ENCODE measurements at places on chromosomes 13 and 19.

DNA sequence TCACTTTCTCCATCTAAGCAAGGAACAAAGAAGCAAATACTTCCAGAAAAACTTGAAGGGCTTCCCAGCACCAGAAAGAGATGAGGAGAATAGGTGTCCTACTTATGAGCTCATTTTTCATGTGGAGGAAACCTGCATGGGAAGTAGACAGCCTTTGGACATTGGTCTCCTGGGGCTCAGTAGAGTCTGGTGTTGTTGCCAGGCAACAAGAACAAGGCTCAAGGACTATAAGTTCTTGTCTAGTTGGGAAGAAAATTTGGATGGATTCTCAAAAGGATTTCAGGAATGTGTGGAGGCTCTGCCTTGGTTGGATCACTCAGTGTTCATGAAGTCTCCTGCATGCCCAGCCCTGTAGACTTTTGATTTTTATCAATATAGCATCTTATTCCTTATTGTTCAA is 84.5 kb downstream of the MBNL2 start:
- DNase-seq = no peak

- no peak for DNase-seq
Observed at GRCh38 chr19:4272894-4273293, 6.2 kb upstream of the SHD start.

DNA sequence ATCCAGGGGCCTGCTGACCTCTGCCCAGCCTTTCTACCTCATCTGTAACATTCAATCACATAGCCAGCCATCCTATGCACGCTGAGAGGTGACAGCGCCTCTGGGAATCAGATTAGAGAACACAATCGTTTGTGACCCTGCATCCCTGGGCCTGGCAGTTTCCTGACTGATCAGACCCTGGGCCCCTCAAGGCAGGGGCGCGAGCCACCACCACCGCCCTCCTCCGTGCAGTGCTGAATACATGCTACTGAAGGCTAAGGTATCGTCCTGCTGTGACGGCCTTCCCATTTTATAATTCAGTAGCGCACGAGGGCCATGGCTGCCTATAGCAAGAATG is 1.3 kb downstream of the TMTC4 start:
- DNase-seq = no peak

DNA sequence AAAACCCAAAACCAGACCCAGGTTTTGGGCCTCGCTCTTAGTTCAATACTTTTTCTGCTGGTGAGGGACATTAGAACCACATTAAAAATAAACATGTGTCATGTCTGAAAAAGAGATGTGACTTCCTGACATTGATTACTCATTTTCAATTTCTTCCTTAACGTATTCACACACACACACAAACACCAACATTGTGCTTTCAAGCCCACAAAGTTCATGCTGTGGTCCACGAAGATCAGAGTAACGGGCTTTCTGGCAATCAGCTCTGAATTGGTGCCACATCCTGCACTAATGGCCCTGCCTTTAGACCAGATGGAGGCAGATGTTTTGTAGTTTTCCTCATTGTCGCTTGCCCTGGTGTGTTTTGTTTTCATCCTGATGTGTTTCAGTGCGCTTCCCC is 47.9 kb upstream of the POMP start:
- no peak for DNase-seq

DNA sequence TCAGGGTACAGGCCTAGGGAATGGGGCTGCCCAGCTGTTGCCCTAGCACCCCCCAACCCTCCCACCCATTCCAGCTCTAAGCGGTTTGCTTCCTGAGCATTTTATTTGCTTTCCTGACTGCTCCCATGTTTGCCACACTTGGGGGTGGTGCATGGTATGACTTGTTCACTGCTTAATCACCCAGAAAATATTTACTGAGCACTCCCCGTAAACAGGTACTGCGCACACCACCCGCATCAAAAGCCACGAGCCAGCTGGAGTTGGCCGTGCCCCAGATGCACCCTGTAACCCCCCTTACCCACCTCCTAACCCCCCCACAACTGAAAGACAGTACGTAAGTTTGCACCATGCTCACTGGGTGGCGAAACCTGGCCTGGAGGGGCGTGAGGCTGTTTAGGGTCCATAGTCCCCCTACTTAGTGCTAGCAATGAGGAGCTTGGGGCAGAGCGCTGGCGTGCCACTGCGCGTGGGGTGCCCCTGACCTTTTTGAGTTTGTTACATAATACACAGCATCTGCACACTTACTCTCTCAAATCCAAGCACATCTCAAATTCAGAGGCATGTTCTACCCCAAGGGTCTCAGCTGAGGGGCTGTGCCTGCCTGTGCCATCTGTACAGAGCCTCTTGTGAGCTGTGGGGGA is 29.8 kb downstream of the DPF1 start:
- no peak for DNase-seq

GRCh38 chr13:48504606-48505005 is 28.3 kb downstream of the RCBTB2 start:
- no peak for DNase-seq

GRCh38 chr19:47631681-47632446 is 22.9 kb downstream of the BICRA start:
- no peak for DNase-seq

- no peak for DNase-seq
Observed at GRCh38 chr13:64000321-64000720, 2584.7 kb upstream of the PCDH20 start.

GRCh38 chr13:73366241-73366640 is 307.4 kb downstream of the KLF5 start:
- DNase-seq = no peak

DNA sequence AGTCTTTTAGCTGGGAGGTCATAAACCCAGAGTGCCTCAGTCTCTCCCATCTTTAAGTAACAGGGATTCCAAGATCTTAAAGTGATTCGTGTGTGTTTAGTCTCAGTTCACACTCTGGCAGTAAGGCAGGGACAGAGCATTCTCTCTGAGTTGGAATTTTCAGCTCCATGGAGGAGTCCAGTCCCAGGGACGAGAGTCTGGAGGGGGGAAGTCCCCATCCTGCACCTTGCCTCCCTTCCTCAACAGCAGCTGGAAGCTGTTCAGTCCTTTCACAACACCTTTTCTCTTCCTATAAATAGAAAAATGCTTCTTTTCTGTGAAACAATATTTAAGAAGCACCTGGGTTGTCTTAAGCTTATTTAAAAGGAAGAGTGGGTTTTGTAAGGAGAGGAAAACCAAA is 82.0 kb downstream of the KLF5 start:
- no peak for DNase-seq

- no peak for DNase-seq
Observed at GRCh38 chr19:768424-768823, 17.5 kb downstream of the MISP start.

GRCh38 chr13:73235385-73235784 is 176.6 kb downstream of the KLF5 start:
- DNase-seq = no peak

- no peak for DNase-seq
Observed at GRCh38 chr13:68976287-68976686, 1131.3 kb upstream of the ATXN8OS start.

DNA sequence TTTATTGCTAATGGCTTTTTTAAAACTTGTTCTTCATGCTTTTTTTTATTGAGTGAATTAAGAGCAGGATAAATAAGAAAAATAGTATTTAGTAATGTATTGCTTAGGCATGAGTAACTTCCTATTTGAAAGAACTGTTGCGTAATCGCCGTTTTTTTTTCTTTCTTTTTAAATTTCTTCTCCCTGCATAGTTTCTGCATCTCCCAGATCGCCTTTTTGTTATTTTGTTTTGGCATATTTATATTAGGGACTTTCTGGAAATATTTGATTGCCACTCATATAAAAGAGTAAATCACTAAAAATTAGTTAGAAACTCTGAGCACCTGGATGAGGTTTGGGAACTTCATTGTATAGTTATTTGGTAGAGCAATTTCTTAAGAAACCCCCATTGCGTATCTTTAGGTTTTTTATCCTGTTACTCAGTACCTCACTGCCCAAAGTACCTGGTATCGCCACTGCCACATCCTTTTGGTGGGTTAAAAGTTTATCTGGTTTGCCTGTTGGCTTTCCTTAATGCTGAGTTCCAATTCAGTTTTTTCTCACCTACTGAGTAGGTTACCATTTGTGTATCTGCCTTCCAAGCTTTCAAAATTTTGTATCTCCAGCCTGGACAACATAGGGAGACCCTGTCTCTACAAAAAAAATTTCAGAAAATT is 36.2 kb upstream of the LPAR6 start:
- no peak for DNase-seq

- no peak for DNase-seq
Observed at GRCh38 chr13:25978961-25979360, 72.9 kb downstream of the SHISA2 start.

DNA sequence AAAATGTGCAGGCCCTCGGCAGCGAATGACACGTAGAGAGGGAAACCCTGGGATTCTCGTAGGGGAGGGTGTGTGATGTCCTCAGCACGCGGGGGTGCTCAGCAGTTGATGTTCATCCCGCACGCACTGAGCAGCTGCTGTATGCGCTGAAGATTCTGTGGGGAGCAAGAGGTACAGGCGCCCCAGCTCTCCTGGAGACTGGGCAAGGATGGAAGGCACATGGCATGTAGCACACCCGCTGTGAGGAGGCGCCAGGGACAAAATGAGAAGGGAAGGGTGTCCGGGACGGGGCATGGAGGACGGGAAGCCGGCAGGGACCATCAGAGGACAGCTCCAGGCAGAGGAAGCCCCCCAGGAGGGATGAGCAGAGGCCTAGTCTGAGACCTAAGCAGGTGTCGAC is 15.4 kb downstream of the ATP11A start:
- DNase-seq = no peak

GRCh38 chr13:95100525-95101433 is 200.5 kb downstream of the ABCC4 start:
- DNase-seq = no peak

DNA sequence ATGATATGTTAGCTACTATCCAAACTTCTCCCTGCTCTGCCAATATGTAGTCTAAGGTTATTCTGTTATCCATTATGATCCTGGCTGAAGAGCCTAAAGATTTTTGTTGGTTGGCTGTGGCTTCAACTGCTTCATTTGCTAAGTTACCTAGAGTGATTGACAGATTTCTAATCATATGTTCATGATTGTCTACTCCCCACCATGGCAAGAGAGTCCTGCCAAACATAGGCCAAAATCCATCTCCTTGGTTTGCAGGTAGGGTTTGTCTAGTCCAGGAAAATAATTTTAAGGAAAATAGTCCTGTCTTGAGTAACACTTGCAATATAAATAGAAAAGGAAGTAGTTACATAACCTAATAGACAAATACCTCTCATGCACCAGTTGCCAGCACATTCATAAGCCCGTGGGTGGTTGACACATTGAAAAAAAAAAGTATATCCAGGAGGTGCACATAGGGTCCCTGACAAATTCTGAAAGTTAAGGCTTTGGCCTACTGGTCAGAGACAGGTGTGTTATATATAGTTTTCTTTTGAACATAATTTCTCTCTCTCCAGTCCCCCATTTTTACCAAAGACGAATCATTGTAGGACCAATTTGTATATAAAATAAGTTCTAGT is 5.4 kb upstream of the CBY2 start:
- no peak for DNase-seq

DNA sequence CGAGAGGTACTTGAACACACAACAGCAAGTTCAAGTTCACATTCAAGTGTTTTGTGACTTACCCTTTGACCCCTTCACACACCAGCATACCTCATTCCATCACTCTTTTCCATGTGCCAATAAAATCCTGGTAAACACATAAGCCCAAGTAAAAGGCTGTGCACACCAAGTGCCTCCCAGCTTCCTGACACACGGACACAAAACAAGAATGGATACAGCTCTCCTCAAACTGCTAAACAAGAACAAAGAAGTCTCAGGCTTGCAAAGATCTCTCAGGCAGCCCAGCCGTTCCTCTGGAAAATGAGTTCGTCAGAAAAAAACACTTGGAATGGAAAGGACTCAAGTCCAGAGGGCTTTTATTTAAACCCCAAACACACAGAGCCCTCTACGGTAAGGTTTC is 83.7 kb downstream of the NUFIP1 start:
- DNase-seq = no peak

DNA sequence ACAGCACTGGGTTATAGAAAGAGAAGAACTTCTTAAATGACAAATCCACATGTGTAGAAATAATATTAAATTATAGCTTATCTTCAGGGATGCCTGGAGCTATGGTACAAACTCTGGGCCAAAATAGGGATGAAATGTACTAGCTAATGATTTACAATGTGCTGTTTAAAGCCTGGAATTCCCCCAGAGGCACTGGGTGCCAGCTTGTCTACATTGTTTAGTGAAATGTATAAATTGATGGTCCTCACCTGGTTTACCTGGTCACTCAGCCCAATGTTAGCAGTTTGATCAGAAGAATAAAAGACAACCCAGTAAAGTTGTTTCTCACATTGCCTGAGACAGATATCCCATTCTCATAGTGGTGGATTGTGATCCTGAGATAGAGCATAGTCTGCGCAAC is 597.2 kb downstream of the DIAPH3 start:
- no peak for DNase-seq

GRCh38 chr19:11586331-11586730 is 8.9 kb upstream of the ACP5 start:
- DNase-seq = no peak

GRCh38 chr19:1237754-1238368 is at the start of gene CBARP:
TSS of gene CBARP (minus strand) at chr19:1238005. CDS start at chr19:1236100, 1,905 bp downstream.
- no peak for DNase-seq

- DNase-seq = peak; percentile 83
Observed at GRCh38 chr19:49361438-49362047, 673 bp downstream of the TEAD2 start.

DNA sequence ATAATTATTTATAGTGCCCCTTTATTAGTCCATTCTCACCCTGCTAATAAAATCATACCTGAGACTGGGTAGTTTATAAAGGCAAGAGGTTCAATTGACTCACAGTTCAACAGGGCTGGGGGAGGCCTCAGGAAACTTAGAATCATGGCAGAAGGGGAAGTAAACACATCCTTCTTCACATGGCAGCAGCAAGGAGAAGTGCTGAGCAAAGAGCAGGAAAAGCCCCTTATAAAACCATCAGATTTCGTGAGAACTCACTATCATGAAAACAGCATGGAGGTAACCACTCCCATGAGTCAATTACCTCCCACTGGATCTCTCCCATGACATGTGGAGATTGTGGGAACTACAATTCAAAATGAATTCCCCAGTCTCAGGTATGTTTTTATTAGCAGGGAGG is 89.9 kb upstream of the STARD13 start:
- DNase-seq = no peak

DNA sequence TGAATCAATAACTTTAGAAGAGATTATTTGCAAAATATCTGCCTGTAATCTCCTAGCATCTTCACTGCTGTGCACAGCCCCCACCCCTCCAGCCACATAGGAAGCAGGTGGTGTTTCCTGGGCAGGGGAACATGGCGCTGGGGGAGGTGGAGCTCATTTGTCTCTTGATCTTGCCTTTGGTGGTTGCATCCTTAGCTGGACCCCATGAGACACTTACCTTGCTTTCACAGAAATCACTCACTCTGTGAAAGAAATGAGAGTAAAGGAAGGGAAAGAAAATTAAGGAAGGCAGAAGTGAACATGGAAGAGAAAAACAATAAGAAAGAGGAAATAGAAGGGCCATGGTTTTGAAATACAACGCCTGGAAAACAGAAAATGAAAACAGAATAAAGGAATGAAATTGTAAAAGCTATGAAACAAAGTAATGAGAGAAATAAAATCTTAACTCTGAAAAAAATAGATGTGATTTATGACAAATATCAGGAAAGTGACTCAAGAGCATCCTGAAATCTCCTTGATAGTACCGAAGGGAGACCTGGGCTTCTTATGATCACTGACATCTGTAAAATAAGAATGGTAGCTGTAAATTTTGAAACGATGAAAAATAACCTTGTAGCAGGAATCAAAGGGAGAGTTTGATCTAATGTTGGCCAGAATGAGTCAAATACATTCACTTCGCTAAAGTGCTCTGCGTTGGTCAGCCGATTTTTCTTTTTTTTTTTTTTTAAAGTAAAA is 17.2 kb upstream of the RNASEH2B start:
- no peak for DNase-seq

All from right renal pelvis (tissue), 4 donors.